ENCODE measurements at places on chromosomes 7 and 10. TPM values are rescaled to one million over a fixed set of nuclear protein-coding genes. Genes with fewer than 3 reads are reported as not detected.

PRRT4 gene
- total RNA-seq = 0.82 TPM

PON3 gene
- 1.4 TPM for total RNA-seq

AKR1C1 gene
- 14.6 TPM for total RNA-seq

GSTO1 gene
- total RNA-seq = 178 TPM

OR13A1 gene
- total RNA-seq = not detected

CUL2 gene
- total RNA-seq = 25.8 TPM

UFSP1 gene
- total RNA-seq = 3.0 TPM

DNA sequence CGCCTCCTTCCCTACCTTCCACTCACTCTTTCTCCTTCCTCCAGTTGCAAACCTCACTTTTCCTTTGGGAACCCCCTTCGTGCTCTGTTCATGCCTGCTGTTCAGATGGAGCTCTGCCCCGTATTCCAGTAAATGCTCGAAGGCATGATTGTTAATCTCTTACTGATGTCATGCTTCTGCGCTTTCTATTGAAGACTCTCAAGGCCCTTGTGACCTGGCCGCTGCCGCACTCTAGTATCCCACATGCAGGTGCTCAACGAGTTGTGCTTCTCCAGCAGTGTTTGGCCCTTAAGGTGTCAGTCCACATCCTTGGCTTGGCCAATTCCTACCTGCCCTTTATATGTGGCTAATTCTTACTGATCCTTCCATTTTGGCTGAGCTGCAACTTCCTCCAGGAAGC lies 158.6 kb downstream of the ADAM12 start:
- DNase-seq = no peak

DNA sequence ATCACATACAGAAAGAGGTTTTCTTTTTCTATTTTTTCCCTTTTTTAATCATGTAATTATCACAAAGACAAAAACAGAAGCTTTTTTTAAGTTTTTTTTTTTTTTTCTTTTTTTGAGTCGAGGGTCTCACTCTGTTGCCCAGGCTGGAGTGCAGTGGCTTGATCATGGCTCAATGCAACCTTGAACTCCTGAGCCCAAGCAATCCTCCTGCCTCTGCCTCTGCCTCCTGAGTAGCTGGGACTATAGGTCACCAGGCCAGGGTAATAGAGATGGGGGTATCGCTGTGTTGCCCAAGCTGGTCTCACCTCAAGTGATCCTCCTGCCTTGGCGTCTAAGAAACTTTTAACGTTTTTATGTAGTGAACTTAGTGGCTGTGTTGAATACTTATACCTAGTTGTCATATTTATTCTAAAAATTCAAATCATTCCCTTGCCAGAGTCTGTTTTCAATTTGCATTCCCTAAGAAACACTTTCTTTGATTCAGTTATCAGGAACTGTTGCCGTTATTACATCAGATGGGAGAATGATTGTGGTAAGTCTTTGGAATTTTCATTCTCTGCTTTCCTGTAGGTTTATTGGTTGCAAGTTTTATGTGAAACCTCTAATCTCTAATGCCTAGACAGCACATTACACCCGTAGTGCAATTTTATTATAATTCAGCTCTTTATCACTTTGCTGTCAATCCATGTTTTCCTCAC lies 1.3 kb downstream of the LSM8 start:
- no peak for DNase-seq

GRCh38 chr7:23335621-23336020 lies 36.5 kb downstream of the MALSU1 start:
- DNase-seq = no peak

- DNase-seq = no peak
Observed at GRCh38 chr10:51846856-51847506, 147.6 kb upstream of the CSTF2T start.

GRCh38 chr10:94299417-94299816 lies 63.3 kb downstream of the NOC3L start:
- DNase-seq = no peak

- DNase-seq = peak; percentile 79
Observed at GRCh38 chr7:92717993-92718716, 118.2 kb downstream of the CDK6 start.

- DNase-seq = no peak
Observed at GRCh38 chr7:620056-620455, 100.4 kb upstream of the PDGFA start.

DNA sequence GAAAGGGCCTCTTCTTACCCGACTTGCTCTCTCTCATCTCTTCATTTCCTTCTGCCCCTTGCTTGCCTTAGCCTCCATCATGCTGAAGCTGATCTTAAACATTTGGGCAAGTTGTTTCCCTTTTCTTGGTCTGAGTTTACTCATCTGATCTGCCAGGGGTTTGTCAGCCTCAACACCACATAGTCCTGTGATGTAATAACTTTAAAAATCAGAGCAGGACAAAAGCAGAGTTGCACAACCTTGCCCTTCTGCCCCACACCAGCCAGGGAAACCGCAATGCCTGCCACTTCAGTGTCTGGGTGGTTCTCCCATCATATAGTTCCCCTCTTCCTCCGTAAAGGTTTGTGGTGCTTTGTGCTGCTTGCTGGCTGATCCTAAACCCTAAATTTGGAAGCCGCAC lies 9.9 kb upstream of the LIPM start:
- DNase-seq = no peak

DNA sequence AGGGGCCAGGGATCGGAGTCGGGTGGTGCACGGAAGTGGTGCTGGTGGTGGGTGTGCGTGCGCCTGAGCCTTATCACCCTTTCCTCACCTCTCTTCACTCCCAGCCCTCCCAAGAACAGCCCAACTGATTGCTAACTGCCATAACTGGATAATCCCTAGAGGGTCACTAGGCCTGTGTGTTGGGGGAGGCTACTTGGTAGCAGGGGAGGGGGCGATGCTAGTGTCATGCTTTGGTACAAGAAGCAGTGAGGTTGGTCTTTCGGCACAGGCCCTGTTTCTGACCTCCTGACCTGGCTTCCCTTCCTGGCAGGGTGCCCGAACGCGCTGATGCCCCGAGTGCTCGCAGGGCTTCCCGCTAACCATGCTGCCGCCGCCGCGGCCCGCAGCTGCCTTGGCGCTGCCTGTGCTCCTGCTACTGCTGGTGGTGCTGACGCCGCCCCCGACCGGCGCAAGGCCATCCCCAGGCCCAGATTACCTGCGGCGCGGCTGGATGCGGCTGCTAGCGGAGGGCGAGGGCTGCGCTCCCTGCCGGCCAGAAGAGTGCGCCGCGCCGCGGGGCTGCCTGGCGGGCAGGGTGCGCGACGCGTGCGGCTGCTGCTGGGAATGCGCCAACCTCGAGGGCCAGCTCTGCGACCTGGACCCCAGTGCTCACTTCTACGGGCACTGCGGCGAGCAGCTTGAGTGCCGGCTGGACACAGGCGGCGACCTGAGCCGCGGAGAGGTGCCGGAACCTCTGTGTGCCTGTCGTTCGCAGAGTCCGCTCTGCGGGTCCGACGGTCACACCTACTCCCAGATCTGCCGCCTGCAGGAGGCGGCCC lies 652 bp downstream of the KAZALD1 start:
- peak; percentile 71 for DNase-seq

GRCh38 chr7:124029396-124030188 lies 3.3 kb downstream of the TMEM229A start:
- no peak for DNase-seq

DNA sequence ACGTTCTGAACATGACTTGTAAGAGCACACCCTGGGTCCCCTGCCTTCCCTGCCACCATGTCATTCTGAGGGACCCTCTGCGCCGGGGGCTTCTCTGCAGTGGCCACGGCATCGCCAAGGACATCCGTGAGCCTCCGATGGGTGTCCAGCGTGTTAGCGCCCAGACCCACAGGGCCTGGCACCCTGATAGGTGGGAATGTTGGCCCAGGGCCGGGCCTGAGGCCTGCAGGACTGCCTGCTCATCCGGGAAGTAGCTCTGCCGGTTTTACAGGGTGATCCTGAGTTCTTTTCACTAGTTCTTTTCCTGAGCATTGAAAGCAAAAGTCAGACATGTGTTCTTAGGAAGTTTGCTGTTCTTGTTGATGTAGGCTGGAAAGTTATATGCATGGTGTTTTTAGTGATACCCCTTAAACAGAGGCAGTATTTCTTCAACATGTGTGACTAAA lies 54.5 kb downstream of the WDR37 start:
- no peak for DNase-seq

DNA sequence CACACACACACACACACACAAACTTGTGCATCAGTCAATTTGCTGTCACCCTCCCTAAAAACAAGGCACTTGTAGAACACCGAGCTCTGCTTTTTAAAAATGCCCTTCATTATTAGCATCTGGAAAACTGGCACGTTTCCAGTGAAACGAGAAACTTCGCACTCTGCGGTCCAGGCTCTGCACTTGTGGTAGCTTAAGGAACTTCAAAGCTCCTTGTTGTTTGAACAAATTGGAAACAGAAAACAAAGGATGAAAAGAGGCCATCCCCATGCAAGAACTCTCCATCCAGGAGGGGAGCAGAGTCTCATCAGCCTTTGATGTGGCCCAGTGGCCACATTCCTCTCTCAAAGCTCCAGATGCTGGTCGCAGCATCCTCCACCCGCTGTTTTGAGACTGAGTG lies 105.1 kb downstream of the C10orf90 start:
- no peak for DNase-seq

DNA sequence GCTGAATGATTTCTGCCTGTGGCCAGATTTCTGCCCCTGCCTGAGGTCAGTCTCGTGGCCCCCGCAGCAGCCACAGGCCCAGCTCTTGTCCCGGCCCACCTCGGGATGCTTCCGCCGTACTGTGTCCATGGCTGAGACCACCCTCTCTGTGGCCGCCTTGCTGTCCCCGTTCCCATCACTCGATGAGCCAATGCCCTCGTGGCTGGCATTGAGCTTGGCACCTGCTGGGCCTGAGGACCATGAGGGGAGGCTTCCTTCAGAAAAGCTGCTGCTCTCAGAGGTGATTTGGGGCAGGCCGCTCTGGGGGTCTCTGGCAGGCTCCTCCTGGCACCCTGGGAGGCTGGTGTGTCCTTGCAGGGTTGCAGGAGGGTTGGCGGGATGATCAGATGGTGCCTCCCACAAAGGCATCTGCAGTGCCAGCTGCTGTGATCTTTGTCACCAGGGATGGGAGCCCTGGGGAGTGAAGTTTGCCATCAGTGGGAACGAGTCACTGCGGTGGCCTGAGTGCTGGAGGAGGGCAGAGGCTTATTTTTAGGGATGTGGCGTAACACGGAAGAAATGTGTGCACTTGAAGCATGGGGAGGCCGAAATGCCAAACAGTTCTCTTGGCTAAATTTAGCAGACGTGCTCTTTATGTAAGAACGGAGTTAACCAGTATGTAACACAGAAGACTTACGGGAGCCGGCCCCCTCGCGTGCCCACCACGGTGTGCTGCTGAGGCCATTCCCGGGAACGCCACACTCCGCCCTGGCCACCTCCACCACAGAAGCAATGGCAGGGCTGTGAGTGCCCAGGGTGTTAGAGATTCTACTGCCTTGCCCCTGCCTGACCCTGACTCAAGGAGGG lies 47.7 kb downstream of the VIPR2 start:
- peak; percentile 64 for DNase-seq

GRCh38 chr7:111113263-111114017 lies 22.5 kb downstream of the LRRN3 start:
- no peak for DNase-seq

DNA sequence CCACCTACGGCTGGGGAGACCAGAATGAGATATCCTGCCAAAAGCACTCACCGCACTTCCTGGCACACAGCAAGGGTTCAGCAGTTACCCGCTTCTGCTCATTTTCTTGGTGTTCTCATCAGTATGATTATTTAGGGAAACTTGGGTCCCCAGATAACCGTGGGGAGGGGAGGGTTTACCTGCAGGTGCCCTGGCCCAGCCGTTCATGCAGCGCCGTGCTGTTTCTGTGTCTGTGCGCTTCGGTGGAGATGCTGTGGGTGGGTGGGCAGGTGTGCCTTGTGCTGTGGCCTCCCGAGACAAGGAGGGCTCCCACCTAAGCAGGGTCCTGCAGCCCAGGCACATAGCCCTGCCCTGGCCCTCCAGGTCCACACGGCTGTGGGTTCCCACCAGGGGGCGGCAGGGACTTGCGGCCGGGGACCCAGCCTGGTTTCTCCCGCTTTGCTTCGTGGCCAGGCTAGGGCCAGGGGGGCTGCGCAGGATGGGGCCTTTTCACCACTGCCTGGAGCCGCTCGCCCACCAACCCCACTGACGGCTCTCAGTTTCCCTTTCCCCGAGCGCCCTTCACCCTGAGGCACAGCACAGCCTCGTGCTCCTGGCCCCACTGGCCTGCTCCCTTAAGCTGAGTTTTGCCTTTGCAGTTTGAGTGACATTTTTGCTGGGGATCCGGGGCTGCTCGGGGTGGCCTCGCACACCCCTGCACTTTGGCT lies 78.5 kb downstream of the LHPP start:
- peak; percentile 84 for DNase-seq

- no peak for DNase-seq
Observed at GRCh38 chr10:1294748-1295147, 238.6 kb downstream of the WDR37 start.

- no peak for DNase-seq
Observed at GRCh38 chr10:112775381-112775780, 174.7 kb upstream of the TCF7L2 start.

DNA sequence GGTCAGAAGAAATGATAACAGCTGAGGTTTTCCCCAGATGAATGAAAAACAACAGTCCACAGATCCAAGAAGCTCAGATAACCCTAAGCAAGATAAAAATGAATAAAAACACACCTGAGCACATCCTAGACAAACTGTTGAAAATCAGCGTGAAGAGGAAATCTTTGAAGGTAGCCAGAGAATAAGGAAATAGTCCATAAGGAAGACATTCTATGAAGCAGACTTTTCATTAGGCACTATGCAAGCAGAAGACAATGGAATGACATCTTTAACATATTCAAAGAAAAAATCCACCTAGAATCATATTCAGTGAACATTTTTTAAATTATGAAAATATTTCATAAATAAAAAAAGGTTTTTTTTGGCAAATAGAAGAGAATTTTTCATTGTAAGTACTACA lies 15.1 kb upstream of the IL15RA start:
- no peak for DNase-seq

- no peak for DNase-seq
Observed at GRCh38 chr10:60684091-60684490, 94.2 kb upstream of the CDK1 start.

DNA sequence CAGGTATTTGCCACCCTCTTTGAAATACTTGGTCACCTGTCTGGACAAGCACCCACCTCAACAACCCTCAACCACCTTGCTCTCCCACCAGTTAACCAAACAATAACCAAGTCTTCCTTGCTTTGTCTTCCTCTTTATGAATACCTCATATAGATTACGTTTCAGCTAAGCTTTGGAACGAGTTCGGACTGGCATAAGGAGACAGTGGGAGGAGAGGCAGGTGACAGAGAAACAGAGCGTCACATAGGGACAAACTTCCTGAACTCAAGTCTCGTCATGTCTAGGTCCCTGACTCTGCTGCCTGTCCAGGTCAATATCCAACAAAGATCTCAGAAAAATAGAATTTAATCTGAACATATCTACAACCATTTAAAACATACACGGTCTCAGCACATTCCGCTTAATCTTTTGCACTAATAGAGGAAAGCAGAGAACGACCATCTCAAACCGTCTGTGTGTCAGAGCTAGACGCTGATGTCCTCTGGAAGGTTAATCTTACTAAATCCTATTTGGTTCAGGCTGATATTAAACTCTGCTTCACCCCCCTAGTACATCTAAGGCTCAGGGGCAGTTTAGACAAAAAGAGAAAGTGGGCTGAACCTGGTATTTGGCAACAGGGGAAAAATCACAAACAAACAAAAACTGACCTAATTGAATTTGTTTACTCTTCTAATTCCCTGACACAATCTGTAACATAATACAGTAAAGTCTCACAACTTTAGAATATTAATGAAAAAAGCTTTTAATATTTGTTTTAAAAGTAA lies 26.4 kb upstream of the SVOPL start:
- DNase-seq = no peak

GRCh38 chr7:155410431-155410830 lies 47.5 kb upstream of the EN2 start:
- no peak for DNase-seq

- DNase-seq = no peak
Observed at GRCh38 chr10:17675638-17676037, 31.7 kb downstream of the STAM start.

All from sigmoid colon (tissue), 7 donors.